ENCODE measurements at places on chromosomes 2 and 18.

DNA sequence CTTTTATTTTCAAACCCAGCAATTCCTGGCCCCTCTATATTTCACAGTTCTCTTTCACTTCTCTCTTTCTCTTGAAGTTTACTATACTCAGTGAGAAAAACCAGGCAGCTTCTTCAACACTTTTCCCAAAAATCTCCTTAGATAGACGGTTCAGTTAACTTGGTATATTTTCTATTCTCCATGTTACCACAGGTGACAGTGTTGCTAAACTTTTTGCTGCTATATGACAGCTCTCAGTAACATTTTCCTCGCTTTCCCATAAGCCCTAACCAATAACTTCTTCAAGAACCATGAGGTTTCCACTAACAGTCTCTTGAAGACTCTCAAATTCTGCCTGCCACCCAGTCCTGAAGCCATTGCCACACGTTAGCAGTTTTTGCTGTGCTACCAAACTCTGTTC, 45.8 kb downstream of the CYBRD1 start:
- DNase-seq: no peak

DNA sequence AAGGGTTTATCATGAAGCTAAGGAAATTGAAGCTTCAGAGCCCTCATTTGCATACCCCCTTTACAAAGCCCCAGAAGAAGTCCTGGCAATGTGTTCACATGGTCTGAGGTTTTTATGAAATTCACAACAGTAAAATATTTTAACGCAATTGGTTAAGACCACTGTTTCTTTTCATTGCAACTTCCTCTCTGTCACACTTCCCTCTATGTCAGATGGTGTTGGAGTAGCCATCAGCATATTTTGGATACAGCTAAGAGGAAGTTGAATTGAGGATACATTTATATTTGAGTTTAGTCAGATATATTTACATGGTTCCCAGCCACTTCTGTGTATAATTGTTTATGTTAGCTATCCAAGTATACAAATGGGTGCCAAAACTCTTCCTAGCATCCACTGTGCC, 170.0 kb downstream of the TXNL1 start:
- DNase-seq: no peak

DNA sequence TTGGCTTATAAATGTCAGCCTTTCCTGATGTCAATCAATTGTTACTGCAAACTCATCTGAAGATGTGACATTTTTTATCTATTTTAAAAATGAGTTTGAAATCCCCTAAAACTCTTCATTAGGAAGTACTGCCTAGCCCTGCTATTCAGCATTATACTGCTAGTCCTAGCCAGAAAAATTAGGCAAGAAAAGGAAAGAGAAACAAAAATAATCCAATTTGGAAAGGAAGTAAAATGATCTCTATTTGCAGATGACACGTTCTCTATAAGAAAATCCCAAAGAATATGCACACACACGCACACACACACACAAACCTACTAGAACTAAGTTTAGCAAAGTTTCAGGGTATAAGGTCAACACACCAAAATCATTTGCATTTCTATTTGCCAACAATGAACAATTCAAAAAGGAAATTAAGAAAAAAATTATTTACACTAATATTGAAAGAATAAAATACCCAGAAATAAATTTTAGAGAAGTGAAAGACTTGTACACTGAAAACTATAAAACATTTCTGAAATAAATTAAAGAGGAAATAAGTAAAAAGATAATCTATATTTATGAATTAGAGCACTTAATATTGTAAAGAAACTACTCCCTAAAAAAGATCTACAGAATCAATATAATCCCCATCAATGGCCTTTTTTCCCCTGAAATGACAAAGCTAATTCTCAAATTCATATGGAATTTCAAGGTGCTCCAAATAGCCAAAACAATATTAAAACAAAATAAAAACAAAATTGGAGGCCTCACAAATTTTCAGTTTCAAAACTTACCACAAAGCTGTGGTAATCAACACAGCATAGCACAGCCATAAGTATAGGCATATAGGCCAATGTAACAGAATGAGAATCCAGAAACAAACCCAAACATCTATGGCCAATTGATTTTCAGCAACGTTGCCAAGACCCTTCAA, 433.7 kb upstream of the TRIB2 start:
- DNase-seq: no peak

DNA sequence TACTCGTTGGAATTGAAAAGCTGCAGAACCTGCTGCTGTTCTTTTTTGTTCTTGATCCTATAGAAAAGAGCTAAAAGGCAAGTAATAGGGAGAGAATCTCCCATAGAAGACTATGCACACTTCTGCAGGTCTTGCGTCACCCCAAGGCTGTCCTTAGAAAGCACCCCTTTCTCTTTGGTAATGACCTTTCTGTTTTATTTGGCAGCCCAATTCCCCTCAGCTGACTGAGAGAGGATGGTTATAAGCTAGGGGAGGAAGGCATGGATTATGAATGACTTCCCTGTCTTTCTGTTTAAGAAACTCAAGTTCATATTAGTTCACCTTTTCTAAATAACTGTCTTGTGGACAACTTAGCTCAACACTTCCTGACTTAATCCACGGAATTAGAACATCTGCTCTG, 122.9 kb downstream of the TXNL1 start:
- DNase-seq: no peak

- no peak for DNase-seq
These were observed 63.7 kb upstream of the MMADHC start for GRCh38 chr2:149651229-149651628.
